ENCODE measurements at places on chromosomes 2 and 18.

GRCh38 chr2:99679518-99679917 is 189.7 kb upstream of the REV1 start:
- no peak for DNase-seq

DNA sequence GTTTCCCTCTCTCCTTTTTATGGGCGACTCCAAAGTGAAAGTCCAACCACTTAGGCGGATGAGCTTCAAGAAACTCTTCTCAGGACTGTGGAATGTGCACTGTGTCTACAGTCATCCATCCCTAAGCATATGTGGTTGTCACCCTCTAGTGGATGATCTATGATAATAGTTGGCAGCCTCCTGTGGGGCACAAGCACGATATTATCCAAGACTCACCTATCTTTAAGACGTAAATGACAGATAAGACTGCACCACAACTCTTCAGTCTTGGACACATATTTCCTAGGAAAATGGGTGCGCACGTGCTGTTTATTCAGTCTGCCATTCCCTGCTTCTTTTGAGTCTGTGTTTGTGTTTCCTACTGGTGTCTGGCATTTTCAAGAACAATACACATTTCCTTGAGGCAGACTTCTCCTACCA is 145.5 kb upstream of the CTAGE1 start:
- DNase-seq: no peak

- no peak for DNase-seq
Measured at GRCh38 chr2:60530660-60531281, 22.7 kb downstream of the BCL11A start.

DNA sequence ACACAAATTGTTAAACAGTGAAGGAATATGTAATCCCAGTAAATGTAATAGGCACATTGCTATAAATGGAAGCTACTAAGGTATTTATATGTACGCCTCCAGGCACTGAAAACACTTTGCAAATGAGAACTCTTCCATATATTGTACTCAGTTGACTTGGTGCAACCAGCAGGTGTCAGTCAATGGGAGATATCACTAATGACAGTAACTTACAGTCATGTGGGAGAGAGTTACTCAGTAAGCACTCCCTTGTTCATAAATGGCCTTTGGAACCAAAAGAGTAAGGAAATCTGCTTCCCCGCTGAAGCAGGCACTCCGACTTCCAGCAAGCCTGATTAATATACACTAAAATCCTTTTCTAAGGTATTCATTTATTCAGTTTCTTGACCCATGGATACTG is 5.9 kb downstream of the MDH1 start:
- DNase-seq: no peak

GRCh38 chr2:239587841-239588240 is 187.0 kb upstream of the HDAC4 start:
- no peak for DNase-seq

DNA sequence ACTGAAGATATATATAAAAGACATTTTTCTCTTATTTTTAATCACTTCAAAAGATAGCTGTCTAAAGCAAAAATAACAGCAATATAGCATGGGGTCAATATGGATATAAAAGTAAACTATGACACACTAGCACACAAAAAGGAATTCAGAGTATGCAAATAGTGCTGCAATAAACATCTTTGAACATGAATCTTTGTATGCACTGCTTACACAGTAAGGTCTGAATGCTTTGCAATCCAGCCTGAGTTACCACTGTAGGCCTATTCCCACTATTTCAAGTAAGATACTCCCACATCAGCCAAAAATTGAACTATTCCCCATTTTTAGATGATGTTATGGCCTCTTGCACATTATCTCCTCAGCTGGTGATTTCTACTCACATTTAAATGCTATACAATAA is 27.4 kb upstream of the ERCC3 start:
- DNase-seq: no peak

- DNase-seq: no peak
Measured at GRCh38 chr2:98565941-98566340, 42.4 kb downstream of the COA5 start.

GRCh38 chr18:76953583-76954233 is 131.4 kb downstream of the ZNF236 start:
- no peak for DNase-seq

GRCh38 chr2:176324862-176325261 is 55.6 kb downstream of the MTX2 start:
- no peak for DNase-seq

GRCh38 chr2:25251422-25252273 is 83.3 kb upstream of the POMC start:
- DNase-seq: peak; percentile 39

DNA sequence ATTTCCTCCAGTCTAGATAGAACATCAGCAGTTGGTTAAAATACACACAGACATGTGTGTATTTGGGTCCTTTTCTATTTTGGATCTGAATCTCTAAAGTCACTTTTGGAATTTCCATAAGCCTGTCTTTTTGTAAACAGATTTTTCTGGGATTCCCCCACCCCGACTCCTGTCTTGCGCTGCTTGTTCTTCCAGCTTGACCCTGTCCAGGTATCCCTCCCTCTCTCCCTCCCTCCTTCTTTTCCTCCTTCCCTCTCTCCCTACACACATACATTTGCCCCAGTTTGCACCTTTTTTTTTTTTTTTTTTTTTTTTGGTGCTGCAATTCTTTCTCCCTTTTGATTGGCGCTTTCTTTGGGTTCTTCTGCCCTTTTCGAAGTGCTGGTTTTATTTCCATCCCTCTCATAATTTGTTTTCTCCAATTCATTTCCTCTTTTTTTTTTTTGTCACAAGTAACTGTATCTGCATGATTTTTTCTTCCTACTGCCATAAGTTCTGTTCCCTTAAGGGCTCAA is 114.8 kb upstream of the SERTAD2 start:
- DNase-seq: no peak

- DNase-seq: no peak
Measured at GRCh38 chr2:240154606-240155005, 14.1 kb upstream of the OTOS start.

DNA sequence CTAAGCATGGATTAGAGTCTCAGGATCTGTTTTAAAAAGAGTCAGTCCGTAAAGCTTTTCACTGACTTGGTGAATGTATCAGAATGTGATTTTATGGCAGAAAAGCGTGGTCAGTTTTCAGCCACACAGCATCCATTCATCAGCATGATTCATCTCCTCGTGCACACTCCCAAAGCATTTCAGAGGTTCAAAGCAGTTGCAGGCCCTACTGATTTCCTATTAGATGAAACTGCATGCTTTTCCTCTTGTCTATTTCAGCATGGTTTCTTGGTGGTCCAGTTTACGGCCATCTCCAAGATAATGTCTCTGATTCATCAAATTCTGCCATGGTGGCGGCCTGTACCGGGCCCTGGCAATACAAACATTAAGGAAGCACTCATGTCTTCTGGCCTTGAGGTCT is 4.8 kb upstream of the PARD6G start:
- no peak for DNase-seq

GRCh38 chr18:69402533-69402989 is 1.9 kb downstream of the DOK6 start:
- DNase-seq: no peak

DNA sequence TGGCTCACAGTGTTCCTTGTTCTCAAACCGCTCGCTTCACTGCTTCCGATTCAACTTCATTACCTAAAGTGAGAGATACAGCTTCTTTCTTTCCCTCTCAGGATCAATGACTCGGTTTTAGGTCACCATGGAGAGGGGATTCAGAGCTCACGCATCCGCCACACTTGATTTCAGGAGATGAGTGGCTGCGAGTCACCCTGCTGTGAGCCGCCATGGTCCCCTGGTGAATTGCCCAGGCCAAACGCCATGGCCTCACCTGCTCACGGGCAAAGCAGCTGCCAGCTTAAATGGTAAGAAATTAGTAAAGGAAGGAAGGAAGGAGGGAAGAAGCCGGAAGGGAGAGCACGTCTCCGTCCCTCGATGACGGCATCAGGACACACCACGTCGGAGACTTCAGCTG is 60.5 kb downstream of the ADNP2 start:
- no peak for DNase-seq

DNA sequence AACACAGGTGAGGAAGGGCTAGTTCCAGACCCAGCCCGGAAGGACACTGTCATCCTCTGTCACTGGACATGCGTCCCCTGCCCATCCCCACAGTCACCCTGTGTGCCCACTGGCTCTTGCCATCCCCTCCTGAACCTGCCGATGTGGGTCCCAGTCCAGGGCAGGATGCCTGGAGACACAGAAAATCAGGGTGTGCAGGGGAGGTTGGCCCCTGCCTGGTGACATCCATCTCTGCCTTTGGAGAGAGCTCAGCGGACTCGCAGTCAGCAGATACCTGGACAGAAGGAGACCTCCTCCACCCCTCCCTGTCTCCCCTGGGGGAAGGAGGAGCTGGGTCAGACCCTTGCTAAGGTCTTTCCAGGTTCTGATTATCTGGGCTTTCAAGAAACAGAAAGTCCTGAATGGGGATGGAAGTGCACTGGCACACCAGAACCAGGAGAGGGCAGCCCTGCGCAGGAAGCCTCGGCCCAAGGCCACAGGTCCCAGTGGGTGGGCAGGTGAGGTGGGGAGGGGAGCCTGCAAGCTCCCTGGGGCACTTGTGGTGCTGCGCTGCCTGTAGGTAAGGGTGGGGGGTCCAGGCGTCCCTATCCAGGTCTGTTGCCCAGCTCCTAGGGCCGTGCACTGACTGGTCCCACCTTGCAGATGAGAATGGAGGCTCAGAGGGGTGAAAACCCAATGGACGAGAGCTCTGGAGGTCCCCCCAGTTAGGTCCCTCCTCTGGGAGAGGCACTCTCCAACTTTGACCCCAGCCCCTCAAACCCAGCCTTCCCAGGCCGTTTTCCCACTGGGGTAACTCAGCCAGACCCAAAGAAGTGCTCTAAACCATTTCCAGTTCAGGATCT is 9.7 kb upstream of the OTOS start:
- DNase-seq: no peak

- no peak for DNase-seq
Measured at GRCh38 chr2:65016789-65017188, 27.6 kb downstream of the SLC1A4 start.

GRCh38 chr2:159900343-159900742 is 102.3 kb upstream of the CD302 start:
- DNase-seq: no peak

- DNase-seq: no peak
Measured at GRCh38 chr18:76364282-76365259, 130.5 kb downstream of the ZNF516 start.

DNA sequence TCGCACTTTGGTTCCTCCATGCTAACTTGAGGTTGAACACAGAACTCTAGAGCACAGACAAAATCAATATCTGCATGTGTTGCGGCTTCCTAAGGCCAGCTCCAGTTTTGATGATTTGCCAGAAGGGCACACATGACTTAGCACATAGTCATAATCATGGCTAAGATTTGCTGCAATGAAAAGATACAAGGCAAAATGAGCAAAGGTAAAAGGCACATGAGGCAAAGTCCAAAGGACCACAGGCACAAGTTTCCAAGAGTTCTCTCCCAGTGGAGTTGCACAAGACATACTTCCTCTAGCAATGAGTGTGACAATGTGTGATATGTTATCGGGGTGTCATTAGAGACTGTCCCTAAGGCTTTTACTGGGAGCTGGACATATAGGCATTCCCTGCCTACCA is 24.2 kb upstream of the CXXC1 start:
- DNase-seq: no peak

- no peak for DNase-seq
Measured at GRCh38 chr18:13036622-13037320, 45.6 kb downstream of the CEP192 start.

DNA sequence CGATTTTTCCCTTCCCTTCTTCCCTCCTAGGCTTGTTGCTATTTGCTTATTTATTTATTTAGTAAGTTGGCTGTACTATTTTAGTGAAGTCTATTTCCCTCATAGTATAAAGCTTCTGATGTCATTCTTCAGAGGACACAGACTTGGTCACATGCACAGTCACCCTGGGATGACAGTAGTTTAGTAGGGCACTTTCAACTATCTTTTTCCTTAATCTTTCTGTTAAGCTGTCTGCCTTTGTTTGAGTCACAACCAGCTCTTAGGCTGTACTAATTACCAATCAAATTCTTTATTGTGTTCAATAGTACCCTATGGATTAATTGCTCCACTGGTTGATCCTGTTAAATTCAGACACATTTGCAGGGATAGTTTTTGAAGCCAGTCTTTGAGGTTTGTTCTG is 26.9 kb upstream of the RAB31 start:
- DNase-seq: no peak

DNA sequence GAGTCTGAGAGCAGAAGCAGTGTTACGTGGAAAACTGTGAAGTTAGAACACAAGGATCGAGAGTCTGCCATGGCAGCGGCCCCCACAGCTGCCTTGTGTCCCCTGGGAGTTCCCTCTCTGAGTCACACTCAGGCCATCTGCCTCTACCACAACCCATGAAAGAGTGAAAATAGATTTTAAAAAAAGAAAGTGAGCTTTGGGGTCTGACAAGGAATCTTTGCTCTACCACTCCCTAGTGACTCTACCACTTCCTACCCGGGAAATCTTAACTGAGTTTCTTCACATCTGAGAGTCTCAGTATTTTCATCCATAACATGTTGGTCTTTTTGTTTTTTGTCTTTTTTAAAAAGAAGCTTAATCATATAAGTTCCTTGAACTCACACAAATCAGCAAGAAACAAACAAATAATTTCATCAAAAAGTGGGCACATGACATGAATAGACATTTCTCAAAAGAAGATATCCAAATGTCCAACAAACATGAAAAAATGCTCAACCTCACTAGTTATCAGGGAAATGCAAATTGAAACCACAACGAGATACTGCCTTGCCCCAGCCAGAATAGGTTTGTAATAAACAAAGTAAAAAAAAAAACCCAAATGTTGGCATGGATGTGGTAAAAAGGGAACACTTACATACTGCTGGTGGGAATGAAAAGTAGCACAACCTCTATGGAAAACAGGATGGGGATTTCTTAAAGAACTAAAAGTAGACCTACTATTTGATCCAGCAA is 2.4 kb upstream of the MSGN1 start:
- no peak for DNase-seq

- DNase-seq: no peak
Measured at GRCh38 chr2:9103663-9104277, 100.3 kb upstream of the MBOAT2 start.

DNA sequence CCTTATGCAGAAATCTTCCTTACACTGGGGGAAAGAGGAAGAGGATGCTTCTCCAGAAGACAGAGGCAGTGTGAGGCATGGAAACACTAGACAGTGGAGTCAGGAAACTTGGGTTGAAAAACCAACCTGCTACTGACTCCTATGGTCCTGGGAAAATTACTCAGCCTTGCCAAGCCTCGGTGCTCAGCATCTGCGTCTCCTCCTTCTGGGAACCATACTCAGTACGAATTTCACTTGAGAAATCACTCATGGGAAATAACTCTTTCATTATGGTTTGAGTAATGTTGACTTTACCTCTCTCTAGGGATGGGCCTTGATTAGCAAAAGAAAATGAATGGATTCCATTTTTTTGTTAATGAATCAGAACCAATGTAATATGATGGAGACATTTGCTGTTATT is 96.5 kb downstream of the KCNE4 start:
- no peak for DNase-seq

GRCh38 chr2:25073025-25073424 is 31.1 kb downstream of the EFR3B start:
- DNase-seq: no peak

All from central memory CD4-positive, alpha-beta T cell (primary cell).